Stimulated activated CD8-positive, alpha-beta memory T cell treated with anti-CD3 and anti-CD28 coated beads, Interleukin-7, amount 100 ng/mL, for 1 hour (primary cell): ENCODE measurements at places on chromosomes 16 and 17.

DNA sequence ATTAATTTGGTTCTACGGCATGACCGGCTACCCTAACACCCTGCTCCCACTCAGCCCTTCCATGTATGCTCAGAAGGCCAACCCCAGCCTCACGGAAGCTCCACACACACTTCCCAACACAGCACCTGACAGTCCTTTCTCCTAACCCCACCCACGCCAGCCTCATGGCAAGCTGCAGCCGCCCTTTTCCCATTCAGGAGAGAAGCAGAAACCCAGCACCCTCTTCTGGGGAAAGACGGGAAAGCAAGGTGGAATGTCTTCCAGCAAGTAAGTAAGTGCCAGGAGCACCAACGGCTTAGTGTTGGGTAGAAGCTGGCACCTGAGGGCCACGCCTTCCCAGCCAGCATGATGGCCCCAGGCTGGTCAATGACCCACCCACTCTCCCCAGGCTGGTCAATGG is 32.1 kb downstream of the ABR start:
- no peak for DNase-seq

- no peak for DNase-seq
These were observed 37.2 kb downstream of the CCDC42 start for GRCh38 chr17:8707332-8708024.

DNA sequence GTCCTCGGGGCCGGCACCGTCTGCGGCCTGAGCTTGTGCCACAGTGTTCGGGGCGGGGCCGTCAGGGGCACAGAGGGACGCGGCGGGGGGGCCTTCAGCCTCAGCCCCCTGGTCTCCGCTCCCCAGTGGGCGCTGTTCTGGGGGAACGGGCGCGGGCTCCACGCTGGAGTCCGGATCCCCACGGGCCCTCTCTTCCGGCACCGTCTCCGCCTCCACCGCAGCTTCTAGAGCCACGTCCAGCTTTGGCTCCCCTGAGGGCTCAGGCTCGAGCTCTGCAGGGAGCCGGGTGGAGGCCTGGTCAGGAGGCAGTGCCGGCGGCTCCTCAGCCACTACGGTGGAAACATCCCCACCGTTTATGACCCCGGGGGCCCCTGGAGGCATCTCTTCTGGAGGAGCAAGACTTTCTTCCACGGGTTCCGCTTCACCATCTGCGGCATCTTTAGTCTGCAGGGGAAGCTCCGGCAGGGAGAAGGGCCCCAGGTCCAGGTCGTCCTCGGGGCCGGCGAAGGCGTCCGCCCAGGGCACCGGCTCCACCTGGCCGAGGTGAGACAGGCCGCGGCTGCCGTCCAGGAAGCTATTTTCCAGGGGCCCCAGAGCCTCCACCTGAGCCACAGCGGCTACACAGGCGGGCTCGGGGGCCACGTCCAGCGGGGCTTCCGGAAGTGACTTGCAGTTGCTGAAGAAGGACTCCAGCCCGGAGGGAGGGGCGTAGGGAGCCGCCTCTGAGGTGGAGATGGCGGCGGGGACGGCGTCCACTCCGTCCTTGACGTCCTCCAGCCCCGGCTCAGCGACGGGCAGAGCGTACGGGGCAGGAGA is 62.4 kb downstream of the ZNF778 start:
- DNase-seq: no peak

GRCh38 chr17:61750656-61751055 is 112.7 kb downstream of the BRIP1 start:
- no peak for DNase-seq
